Cerebellum (tissue), 4 donors: ENCODE measurements at places on chromosomes 11 and 22. TPM values are rescaled to one million over a fixed set of nuclear protein-coding genes. Genes with fewer than 3 reads are reported as not detected.
A peak's percentile ranks its signal among the peaks of the same experiment; 100 is the strongest.

DNA sequence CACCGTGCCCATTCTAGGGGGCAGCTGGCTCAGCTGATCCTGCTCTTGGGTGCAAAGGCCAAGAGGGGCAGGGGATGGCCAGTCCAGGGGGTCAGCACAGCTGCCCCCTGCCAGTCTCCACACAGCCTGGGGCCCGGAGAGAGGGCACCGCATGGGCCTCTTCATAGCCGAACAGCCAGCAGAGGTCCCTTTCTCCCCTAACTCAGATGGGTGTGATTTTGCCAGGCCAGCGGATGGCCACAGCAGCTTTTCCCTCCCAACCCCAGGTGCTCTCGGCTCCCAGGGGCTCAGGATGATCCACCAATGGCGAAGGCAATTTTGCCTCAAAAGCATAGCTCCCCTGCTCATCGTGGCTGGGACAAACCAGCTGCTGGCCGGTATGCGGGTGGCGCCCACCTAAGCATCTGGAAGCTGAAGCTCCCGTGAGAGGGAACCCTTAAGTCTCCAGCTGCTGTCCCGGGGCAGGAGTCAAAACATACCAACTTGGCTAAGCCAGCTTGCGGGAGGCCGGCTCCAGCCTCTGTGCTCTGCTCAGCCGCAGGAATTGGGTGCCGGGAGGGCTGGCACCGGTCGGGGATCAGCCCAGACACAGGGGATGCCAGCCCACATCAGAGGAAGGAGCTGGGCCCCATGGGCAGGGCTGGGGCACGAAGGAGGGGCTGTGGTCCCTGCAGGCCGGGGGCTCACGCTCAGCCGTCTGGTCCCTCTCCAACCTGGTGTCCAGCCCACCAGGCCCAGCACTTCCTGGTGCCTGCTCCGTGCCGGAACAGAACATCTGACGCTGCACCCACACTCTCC is 30.5 kb upstream of the GNB1L start:
- DNase-seq: no peak

DNA sequence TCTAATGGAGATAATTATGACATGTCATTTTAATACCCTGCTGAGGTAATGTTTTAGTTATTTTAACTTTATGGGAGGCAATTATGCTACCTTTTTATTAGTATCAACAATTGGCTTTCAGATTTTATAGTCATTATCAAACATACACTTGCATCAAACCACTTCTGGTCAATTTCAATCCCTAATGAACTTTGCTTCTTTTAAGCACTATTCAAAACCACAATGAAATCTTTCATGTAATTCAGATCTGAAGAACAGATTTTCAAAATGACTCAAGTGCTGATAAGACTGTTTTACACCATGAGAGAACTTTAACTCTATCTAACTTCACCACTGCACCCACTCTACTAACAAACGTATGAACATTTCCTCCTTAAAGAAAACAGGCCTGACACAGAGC is 25.9 kb upstream of the CCDC34 start:
- no peak for DNase-seq

- no peak for DNase-seq
Observed at GRCh38 chr11:113023228-113023627, 62.0 kb downstream of the NCAM1 start.

GRCh38 chr11:61777234-61778090 is 14.9 kb downstream of the TMEM258 start:
- peak; percentile 58 for DNase-seq

DNA sequence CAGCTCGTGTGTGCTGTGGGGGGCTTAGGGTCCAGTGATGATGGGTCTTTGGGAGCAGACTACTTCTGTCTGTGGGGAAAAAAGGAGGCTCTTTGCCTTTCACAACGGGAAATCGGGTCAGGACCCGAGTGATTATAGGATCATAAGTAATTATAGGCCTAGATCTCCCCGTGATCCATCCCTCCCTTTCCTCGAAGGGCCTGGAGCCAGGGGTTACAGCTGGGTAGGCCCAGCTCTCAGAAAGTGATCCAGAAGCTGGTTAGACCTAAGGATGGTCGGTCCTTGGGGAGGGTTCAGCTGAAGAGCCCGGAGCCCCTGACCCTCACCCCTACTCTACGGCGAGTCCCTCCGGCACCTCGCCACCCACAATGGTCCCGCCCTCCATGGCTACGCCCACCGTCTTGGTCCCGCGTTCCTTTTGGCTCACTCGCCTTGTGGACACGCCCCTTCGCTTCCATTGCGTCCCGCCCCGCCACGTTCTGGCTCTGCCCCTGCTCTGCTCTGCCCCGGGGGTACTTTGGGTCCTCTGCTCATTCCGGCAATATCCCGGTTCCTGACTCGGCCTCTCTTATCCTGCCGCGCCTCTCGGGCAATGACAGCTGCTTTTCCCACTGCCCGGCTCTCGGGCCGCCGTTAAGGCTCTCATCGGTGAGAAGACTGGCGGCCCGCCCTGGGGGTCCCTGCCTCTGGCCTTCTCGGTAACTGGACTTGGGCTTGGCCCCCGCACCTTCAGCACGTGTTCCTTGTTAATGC is 5.0 kb downstream of the IGSF22 start:
- peak; percentile 79 for DNase-seq

DNA sequence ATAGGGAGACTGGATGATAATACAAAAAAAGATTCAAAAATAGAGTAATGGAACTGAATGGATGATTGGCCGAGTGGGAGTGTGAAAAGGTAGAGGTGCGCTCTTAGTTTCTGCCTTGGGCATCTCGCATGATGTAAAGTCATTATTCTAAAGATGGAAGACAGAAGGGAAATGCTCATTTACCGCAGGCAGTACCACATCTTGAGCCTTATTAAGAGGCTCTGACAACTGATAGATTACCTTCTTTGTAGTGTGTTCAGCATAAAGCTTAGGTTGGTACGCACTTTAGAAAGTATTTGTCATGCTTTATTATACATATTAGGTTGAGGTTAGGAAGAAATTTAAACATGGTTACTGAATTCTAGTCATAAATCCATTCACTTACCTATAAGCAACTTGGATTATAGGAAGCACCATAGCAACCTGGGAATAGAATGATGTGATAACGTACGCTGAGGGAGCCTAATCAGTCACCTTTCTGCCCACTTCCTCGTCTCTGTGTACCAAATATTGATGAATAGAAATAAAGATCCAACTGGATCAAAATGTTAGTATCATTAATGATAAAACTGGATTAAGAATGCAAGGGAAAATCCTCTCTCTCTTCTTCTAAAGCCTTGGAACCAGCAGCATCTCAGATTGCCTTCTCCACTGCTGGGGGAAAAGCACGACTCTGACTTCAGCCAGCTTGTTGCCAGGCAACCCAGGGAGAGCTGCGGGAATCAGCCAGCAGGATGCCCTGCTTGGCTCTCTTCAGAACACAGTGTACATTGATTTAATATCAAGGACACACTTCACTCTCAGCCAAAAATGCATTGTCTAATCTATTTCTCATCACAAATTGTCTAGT is 29.0 kb upstream of the VWA5A start:
- DNase-seq: peak; percentile 1

- no peak for DNase-seq
Observed at GRCh38 chr11:30282289-30282631, 40.6 kb upstream of the ARL14EP start.

GRCh38 chr11:5691964-5692361 is 2.4 kb downstream of the TRIM22 start:
- no peak for DNase-seq

DNA sequence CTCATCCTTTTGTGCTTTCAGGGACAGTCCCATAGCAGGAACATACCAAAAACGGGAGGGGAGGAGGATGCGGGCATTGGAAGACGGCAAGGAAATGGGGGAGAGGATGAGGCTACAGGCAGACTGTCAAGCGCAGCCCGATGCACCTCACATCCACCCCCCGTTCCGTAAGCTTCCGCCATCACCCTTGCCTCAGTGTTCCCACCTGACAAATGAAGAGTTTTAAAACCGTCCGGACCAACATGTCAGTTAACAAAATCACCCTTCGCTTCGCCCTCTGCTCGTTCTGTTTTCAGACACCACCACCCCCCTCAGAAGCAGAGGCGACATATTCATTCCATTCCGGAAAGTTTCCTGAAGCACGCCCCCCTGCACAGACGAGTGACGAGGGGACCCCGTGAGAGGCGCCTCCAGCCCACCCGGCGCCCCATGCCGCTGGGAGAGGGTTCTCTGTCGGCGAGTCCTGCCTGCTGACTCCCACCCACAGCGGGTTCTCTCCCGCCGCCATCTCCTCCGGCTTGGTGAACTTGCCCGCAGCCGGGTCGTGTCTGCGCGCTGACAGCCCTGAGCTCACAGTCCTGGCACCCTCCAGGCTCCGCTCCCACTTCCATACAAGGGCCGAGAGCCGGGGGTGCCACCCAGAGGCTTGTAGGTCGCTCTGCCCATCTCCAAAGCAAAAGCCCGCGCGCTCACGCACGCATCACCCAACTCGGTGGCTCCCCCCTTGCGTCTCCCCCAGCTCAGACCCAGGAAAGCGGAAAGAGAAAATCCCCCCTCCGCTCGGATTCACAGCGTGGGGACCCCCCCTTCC is 1.5 kb downstream of the IGSF9B start:
- DNase-seq: peak; percentile 86

DNA sequence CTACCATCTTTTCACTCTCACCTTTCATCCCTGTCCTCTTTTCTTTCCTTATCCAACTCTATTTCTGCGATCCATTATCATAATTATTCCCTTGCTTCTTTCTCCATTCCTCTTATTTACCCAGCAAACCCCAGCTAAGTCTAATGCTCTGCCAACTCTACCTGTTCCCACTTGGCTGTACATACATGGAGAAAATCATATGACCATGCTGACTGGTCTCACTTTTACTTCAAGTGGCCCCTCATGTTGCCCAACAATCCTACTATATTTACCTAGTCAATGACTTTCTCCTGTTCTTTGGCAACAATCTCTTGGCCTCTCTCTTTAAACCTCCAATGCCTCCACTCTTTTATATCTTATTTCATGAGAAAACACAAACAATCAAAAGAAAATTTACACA is 94.1 kb downstream of the USP35 start:
- DNase-seq: no peak

DNA sequence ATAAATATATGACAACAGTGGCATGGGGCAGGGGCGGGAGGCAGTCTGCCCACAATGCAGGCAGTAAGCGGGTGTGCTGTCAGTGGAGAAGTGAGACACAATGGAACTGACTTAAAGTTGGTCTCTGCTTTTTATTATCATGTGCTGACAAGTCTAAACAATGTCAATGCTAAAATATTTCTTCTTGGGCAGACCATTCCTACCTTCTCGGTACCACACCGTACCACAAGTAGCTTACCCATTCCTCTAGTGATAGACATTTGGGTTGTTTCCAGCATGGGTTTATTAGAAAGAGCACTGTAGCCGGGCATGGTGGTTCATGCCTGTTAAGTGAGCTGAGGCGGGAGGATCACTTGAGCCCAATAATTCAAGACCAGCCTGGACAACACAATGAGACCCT is 2.6 kb upstream of the CHADL start:
- DNase-seq: no peak

- DNase-seq: no peak
Observed at GRCh38 chr11:24132471-24132870, 364.4 kb upstream of the LUZP2 start.

DNA sequence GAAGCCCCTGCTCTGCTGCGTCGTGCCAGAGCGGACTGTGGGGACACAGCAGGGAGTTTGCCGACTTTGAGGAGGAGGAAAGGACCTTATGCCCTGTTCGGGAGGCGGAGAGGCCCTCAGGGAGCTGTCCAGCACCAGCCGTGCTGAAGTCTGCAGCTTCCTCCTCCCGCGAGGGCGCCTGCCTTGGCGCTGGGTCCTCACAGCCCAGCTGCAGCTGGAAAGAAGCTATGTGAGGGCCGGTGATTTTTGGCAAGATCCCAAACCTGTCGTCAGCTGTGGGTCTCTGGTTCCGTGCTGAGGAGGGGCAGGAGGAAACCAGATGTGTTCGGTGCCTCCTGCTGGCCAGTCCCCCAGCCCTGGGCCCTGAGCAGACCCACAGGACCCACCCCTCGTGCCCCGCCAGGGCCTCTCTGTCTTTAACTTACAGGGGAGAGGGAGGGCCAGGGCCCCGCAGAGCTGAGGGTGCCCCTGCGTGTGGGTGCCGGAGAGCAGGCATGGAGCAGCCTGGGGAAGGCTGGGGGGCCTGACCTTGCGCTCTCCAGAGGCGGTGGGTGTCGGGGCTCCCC is 12.0 kb downstream of the BRSK2 start:
- DNase-seq: no peak

DNA sequence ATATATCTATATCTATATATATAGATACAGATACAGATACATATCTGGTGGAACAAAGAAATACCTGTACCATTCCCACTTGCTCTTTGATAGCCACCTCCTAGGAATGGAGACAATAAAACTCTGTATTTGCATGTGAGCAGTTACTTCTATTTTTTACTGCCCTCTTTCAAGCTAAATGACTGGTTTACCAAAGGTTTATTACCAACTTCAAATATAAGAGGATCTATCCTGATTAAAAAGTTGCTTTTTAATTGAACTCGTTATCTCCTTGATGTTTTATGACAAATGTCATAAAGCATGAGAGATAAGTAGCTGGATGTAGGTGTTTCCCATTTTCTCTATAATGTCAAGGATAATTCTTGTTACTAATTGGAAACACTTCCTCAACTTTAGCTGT is 21.7 kb upstream of the GRIK4 start:
- no peak for DNase-seq

- no peak for DNase-seq
Observed at GRCh38 chr11:27304514-27304913, 58.5 kb downstream of the CCDC34 start.

DNA sequence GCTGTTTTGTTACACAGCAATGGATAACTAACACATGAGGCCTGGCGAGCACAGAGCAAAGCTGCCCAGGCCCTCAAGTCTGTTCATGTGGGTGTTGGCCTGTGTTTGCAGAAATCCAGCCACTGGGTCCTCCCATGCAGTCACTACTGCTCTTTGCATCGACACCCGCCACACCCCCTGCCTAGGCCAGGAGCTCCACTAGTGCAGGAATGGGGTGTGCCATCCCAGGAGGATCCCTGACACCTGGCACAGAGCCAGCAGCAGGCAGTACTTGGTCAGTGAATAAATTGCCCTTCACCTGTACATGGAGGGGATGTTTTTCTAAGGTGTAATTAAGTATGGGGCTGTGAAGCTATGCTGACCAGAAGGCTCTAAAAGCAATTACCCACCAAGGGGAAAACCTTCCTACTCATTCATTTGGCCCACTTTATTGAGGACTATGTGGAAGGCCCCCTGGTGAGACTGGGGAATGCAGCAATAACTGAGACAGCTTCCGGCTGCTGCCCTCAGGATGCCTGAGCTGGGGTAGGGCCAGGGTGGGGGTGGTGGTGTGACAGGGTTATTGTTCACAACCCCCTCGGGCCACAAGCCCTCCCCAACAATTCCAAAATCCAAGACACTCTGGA is 160.8 kb downstream of the CRYBB2 start:
- no peak for DNase-seq

DNA sequence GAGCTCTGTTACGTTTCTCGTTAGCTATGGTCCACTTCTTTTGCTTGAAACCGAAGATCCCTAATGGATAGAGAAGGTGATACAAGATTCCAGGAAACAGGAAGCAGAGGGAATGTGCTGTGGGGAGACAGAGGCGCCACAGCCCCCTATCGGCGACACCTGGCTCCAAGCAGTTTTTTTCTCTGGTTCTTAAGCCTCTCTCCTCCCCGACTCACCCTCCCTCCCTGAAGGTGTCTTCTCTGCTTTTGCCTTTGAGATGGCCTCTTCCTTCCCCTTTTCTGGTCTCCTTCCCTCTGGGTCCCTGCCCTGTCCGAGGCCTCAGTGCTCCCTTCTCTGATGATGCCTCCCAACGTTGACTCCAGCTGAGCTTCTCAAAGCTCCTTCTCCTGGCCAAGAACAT is 14.2 kb upstream of the APOBEC3A start:
- no peak for DNase-seq

The C11orf68 gene
- 10.3 TPM for total RNA-seq

The MMP12 gene
- total RNA-seq: not detected

The PKP3 gene
- total RNA-seq: 0.73 TPM

The C11orf97 gene
- total RNA-seq: not detected

The TMPRSS13 gene
- 0.09 TPM for total RNA-seq
